ENCODE measurements at places on chromosomes 6 and 20.
A peak's percentile ranks its signal among the peaks of the same experiment; 100 is the strongest.

DNA sequence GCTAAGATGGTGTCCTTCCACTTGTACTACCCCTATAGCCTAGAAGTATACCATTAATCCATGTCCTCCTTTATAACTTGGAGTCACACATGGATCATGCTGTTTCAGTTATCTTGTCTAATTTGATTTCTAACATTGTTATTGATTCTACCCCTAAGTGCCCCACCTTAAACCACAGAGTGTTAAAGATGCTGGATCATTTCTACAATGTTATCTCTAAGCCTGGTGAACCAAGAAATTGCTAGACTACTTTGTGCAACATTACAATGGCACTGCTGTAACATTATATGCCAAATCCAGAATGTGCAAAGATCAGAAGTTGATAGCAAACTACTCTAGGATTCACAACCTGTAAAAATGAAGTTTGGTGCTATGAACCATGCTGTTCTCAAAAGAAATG lies 1.7 kb downstream of the CGA start:
- DNase-seq, result no peak

DNA sequence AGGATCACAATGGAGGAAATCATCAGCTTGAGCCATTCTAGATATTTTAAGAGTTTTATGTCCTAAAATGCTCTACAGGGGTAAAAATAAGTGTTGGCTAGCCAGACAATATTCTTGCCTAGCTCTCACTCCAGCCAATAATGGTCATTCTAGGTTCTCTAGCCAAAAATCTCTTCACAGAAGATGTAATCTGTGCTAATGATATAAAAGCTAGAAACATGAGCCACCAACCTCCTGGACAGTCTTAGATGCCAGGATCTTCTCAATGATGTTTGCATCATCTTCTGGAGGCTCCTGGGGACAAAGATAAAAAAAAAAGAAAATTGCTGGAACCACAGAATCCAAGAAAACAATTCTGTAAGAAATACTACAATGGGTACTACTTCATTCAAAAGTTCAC lies 119.1 kb downstream of the CHD6 start:
- no peak for DNase-seq

DNA sequence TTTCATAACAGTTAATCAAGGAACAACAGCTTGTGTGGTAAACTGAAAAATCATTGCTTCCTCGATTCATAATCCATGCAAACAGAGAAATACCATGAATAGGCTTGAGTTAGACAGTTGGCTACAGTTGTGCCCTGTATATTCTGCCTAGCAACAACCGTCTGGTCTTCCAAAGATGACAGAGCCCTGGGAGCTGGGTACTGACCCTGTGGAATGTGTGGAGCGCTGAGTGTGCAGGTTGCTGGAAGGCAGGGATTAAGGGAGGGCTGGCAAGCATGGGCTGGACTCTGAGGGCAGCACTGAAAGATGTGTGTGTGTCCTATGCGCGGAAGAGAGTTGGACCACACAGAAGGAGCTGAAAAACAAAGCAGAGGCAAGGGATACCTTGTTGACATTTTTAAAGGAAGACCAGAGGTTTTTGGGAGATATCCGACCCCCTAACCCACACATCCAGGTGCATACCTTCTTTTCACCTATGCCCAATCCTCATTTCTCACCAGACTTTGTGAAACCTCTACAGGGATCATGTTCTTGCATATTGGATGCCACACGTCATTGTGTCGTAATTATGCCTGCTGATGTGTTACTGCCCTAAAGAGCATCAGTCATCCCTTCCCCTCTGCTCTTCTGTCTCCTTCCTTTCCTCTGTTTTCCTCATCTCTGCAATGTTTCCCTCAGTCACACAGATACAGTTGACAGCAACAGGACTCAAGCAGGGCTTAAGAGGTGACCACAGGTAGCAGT lies 58.2 kb upstream of the VGLL2 start:
- no peak for DNase-seq

- no peak for DNase-seq
Observed at GRCh38 chr20:10047427-10047826, 12.6 kb downstream of the ANKEF1 start.

DNA sequence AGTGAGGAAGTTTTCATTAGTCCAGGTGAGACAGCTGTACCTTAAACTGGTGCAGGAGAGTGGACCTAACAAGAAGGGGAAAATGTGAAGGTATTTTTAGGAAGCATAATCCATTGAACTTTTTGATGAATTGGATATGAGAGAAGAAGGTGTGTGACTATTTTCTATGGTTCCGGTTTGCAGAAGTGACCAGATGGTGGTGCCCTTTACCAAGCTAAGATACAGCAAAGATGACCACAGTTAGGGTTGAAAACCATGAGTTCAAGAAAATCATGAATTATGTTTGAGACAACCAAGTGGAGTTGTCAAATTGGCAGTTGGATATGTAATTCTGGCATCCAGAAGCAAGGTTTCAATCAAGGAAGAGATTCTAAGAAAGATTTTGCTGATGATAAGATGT lies 61.9 kb upstream of the NRSN1 start:
- DNase-seq, result no peak

GRCh38 chr6:147255948-147256674 lies 51.9 kb downstream of the STXBP5 start:
- DNase-seq, result no peak

- DNase-seq, result no peak
Observed at GRCh38 chr6:5764401-5764955, 242.2 kb downstream of the NRN1 start.

GRCh38 chr6:155382338-155382685 lies 68.0 kb upstream of the TFB1M start:
- no peak for DNase-seq

GRCh38 chr6:159985296-159985945 lies 16.5 kb downstream of the IGF2R start:
- DNase-seq, result no peak

DNA sequence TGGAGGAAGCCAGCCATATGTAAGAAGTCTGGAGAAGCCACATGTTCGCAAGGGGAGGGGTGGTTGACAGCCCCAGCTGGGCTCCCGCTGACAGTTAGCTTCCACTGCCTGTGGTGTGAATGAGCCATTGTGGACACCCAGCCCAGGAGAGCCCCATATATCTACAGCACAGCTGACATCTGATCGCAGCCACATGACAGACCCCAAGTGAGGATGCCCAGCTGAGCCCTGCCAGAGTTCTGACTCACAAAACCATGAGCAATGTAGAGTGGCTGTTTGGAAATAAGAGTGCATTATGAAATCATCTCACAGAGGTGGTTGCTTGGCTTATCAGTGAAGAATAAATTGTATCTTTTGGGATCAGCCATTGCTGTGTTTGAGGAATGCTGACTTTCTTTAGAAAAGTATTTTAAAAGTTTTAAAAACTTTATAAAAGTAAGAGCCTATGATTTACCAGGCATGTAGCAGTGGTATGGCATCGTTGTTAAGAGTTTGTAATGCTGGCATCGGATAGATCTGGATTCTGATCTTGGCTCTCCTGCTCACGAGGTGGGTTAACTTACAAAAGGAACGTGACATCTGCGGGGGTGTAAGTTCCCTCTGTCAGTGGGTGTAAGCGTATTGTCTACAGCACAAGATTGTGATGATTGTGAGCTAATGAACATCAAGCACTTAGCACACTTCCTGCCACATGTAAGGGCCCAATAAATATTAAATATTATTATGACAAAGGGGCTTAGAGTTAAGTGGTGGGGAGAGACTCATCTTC lies 24.1 kb downstream of the CFAP61 start:
- DNase-seq, result no peak

GRCh38 chr6:37141281-37142049 lies 28.5 kb upstream of the PIM1 start:
- DNase-seq, result no peak

DNA sequence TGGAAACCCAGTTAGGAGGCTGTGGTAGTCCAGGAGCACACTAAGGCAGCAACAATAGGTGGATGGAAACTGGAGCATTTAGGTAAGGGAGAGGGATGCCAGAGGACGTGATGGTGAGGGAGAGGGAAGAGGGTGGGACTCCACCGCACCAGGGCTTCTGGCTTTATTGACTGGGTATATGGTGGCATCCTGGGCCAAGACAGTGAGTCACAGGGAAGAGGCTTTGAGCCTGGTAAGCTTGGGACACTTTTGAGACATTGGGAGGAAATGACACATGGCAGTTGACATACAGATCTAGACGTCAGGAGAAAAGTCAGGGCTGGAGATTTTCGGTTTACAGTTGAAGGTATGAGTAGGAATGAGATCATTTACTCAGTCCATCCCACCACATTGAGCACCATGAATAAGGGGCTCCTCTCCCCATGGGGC lies 14.9 kb downstream of the NT5E start:
- DNase-seq, result no peak

DNA sequence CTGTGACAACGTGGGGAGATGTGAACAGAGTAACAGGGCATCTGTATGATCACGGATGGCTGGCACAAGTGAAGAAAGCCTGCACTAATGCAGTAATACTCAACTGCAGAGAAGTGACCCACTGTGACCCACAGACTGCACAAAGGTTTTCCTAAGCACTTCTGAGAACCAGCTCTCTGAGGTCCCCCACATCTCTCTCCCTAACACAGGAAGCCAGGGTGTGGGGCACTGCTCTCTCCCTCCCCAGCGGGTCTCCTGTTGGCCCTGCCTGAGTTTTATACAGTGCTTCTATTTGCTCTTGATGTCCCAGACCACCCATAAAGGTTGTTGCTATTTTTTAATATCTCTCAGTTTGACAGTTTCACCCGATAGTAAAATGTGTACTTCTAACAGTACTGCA lies 11.3 kb downstream of the APMAP start:
- DNase-seq, result no peak

DNA sequence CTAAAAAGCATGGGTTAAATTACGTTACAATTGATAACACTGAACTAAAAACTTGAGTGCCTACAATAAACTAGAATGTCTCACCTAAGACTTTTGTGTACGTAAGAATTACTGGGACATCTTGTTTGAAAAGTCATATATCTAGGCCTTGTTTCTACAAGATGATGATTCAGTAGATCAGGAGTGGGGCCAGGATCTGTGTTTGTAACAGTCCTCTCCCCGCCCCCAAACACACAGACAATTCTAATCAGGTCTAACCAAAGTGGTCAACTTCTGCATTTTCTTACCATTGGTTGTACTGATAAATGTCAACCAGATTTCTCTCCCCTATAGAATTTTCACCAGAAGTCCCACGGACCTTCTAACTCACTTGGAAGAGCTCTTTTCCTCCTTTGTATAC lies 56.9 kb downstream of the RAMACL start:
- DNase-seq, result no peak

DNA sequence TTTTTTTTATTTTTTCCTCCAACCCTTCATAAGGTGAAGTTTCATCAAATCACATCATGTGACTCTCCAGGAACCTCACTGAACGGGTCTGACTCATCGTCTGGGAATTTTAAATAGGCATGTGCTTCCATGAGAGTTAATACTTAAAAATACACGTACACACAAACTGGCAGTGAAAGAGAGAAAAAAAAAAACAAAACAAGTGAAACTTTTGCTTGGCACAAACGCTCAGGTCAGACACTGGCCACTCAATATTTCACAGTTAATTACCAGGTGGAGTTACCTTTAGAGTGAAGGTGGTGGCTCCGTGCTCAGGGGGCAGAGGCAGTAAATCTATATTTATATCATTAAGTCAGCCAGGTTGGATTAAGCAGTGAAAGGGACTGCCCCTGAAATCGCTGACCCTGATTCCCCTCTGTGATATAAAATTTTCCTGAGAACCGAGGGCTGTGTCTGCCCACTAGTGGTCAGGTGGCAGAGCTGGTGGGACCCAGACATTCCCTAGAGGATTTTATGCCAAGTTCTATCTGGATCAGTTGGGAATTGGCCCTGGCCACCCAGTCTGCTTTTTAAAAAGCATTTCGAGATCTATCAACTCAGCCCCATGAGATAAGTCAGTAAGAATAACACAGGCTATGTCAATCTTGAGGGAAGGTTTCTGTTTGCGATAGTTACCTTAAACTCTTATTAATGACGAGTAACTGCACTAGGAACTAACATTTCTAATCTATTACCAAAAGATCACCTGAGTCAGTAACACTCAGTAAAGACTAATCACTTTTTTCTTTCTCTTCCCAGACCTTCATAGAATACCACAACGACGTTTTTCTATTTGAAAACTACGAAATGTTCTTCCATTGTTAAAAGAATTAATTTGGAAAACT lies 259.1 kb downstream of the HDGFL1 start:
- no peak for DNase-seq

GRCh38 chr20:58003525-58003924 lies 224.9 kb downstream of the ANKRD60 start:
- DNase-seq, result no peak

- no peak for DNase-seq
Observed at GRCh38 chr20:32527447-32528055, 57.6 kb downstream of the NOL4L start.

DNA sequence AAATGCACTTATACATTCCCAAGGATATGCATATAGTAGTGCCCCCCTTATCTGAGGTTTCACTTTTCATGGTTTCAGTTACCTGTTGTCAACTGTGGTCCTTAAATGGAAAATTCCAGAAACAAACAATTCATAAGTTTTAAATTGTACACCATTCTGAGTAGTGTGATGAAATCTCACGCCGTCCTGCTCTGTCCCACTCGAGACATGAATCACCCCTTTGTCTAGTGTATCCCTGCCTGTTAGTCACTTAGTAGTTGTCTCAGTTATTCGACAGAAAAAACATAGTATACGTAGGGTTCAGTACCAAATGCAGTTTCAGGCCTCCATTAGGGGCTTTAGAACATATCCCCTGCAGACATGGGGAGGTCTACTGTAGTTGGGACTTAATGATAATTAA lies 57.0 kb downstream of the MAP1LC3A start:
- DNase-seq, result no peak

DNA sequence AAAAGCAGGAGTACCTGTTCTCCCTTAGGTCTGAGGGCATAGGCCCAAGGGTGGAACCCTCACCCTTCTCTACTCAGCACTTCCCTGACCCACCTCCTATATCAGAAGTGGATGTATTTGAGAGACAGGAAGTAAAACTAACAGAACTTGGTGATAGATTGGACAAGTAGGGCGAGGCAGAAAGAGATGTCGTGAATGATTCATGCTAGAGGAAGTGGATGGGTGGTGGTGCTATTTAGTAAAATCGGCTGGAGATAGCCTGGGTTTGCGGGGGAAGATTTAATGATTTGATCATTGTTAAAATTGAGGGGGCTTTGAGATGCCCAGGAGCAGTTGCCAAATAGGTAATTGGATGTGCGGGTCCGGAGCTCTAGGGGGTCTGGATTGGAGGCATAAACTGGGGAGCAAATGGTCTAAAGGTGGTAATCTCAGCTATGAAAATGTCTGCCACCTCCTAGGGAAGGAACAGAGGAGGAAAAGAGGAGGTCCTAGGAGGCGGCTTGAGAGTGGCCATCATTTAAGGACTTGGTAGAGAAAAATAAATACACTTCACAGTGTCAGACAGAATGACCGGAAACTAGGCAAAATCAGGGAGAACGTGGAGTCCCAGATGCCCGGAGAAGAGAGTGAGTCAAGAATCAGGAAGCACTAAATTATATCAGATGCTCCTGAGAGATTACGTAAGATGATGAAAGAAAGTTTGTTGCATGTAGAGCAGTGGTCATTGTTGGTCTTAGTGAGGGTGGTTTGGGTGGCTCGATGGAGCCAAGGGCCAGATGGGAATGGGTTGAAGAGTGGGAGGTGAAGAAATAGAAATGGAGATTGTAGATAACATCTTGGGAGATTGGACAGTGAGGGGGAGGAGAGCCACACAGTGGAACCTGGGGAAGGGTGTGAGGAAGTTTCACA lies 142.0 kb downstream of the CEP57L1 start:
- peak; percentile 12 for DNase-seq
